ENCODE measurements at places on chromosomes 11 and 22.

GRCh38 chr11:123683428-123684170 lies 29.2 kb upstream of the SCN3B start:
- DNase-seq = no peak

GRCh38 chr11:64844330-64845128 lies at the start of gene CDC42BPG:
Gene CDC42BPG (minus strand): TSS chr11:64844653. CDS start chr11:64844569, 84 bp downstream.
- DNase-seq = peak; percentile 64

DNA sequence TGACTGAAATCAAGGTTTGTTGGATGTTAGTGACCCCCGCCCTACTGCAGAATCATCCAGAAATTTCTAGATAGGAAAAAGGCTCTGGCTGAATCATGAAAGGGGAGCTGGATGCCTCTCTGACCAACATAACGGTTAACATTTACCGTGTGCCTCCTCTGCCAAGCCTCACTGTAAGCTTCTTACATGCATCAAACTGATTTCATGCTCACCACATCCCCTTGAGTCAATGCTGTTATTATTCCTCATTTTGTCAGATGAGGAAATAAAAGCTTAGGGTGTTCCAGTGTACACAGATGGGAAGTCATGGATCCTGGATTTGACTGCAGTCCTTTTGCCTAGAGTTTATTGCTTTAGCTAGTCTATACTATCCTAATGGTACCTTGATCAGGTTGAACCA lies 5.9 kb upstream of the HMOX1 start:
- peak; percentile 28 for DNase-seq

- DNase-seq = peak; percentile 90
These were observed 346.6 kb downstream of the AASDHPPT start for GRCh38 chr11:106424111-106424510.

- DNase-seq = no peak
These were observed 904.5 kb downstream of the DLG2 start for GRCh38 chr11:84722583-84723108.

Data from fibroblast of skin of scalp (primary cell).